ENCODE measurements at places on chromosomes 2 and 18.

DNA sequence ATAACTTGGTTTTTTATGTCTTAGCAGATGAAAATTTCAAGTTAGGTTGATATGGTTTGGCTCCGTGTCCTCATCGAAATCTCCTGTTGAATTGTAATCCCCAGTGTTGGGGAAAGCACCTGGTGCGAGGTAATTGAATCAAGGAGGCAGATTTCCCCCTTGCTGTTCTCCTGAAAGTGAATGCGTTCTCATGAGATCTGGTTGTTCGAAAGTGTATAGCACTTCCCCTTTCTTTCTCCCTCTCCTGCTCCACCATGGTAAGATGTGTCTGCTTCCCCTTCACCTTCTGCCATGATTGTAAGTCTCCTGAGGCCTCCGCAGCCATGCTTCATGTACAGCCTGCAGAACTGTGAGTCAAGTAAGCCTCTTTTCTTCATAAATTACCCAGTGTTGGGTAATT lies 242.1 kb upstream of the TNP1 start:
- no peak for DNase-seq

GRCh38 chr18:9809697-9810096 lies 76.1 kb upstream of the TXNDC2 start:
- DNase-seq: no peak

DNA sequence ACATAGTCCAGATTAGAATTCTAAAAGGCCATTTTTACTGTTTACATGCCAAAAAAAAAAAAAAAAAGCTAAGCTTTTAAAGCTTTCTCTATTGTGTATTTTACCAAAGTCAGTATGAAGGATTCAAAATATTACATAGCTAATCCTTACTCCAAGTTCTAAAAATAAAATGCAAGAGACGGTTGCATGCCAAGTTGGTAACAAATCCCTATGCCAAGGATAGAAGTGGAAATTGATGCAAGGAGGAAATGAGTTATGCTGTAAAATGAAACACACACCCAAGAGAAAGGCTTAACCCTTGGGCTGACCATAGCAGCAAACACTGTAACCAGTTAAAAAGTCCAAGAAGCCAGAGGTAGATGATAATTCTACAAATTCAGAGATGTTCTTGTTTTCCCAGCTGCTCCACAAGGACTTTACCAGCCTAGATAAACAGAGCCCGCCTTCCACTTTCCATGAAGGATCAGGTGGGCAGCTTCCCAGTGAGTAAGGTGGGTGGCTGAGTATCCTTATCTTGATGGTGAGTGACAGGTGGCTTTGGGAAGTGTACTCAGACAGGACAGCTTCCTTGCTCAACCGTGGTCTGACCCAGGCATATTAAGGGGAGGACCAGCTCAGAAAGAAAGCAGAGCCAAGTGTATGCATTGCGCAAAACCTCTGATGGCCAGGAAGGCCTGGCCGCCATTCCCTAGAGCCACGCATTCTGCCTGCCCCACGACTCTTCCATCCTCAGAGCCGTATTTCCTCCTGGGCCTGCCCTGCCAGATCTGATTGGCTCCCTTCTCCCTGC lies 34.4 kb downstream of the ATP8B1 start:
- no peak for DNase-seq

GRCh38 chr2:179070895-179071294 lies 21.0 kb upstream of the CCDC141 start:
- no peak for DNase-seq

- no peak for DNase-seq
Measured at GRCh38 chr2:211216221-211216620, 659.8 kb downstream of the CPS1 start.

DNA sequence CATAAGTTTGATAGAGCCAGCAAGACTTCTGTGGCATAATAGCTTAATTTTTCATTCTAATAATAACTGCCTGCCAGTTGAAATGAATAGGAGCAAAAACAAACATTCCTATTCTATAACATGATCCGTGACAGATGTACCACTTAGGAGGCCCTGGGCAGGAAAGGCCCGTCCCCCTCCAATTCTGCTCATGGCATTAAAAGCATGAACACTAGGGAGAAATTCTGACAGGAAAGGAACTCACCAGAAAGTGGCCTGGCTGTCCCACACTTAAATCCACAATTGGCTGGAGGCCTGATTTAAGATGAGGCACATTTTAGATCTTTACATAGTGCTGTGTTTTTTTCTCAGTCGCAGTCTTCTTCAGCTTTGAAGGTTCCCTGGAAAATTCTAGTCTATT lies 261.9 kb upstream of the ETAA1 start:
- no peak for DNase-seq

- DNase-seq: no peak
Measured at GRCh38 chr2:127193967-127194280, 26.2 kb downstream of the CYP27C1 start.

- DNase-seq: no peak
Measured at GRCh38 chr2:28481905-28482304, 14.0 kb upstream of the PLB1 start.

- no peak for DNase-seq
Measured at GRCh38 chr18:24461996-24462395, 1.6 kb downstream of the HRH4 start.

DNA sequence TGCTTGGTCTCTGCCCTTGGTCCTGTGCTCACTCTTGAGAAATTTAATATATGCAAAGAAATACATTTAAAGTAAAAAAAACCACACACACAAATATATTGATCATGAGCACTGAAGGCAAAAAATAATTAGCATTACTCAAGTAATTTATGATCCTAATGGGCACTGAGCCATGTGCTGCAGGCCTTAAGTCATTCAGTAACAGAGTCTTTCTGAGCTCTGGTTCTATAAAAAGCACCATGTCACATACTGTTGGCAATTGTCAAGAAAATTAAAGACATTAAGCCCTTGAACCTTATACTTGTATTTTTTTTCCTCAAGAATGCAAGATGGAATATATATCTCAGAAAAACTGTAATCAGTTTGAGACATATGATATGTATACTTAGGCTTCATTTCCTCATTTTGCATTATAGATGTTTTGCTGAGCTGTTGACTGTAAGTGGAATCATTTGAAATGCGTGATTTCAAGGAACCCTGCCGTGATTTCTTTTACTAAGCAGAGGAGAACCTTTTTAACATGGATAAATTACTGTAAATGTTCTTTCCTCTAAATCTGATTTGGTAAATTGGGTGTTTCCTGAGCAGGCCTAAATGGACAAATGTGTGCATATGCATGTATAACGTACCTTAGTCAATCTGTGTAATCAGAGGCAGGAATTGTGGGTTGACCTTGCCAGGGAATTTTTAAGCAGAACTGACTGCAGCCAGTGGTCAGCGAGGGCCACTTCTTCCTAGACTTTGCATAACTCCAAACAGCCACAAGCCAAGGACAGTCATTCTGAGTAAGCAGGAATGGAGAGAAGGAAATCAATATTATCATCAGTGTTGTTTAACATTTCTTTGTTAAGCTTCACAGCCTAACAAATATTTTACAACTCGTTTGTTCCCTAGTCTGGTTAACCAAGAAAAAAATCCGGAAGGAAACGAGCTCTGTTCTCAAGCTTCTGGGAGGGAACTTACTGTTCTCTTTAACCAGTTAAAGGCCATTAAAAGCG lies 191.5 kb upstream of the ATP5MC3 start:
- no peak for DNase-seq

DNA sequence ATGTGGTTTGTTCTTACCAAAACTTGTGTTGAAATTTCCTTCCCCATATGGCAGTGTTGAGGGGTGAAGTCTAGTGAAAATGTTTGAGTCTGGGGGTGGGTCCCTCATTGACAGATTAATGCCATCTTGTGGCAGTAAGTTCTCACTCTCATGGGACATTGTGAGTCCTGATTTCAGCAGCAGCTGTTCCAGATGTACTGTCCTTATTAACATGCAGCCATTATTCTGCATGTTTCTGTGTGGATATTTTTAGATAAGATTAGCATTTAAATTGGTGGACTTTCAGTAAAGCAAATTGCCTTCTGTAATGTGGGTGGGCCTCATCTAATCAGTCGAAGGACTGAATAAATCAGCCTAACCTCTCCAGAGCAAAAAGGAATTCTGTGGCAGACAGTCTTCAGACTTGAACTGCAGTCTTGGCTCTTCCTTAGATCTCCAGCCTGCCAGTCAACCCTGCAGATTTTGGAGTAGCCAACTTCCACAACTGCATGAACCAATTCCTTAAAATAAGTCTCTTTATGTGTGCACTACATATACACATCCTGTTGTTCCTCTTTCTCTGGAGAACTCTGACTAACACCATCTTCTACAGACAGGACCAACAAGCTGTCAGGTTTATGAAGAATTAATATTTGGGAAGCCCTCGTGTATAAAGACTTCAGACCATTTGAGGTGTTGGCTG lies 138.7 kb upstream of the ZNF516 start:
- DNase-seq: no peak

GRCh38 chr2:109185821-109186570 lies 57.0 kb downstream of the SH3RF3 start:
- DNase-seq: no peak

DNA sequence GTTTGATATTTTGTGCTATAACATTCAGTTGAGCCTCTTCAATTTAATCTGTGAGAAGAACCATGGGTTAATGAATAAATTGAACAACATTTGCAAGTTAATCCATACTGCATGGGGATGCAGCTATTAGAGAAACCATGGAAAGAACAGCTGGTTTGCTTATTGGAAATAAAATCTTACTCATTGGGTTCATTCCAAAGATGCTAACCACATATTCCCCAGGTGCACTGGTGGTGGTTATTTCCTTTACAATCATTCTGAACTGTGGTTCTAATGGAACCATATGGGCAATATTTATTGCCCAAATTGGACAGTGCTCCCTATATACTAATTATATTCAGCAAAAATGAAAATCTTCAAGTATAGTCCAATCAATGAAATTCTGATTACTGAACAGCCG lies 1200.4 kb upstream of the CDH2 start:
- no peak for DNase-seq
